ENCODE measurements at places on chromosomes 12 and 14.

DNA sequence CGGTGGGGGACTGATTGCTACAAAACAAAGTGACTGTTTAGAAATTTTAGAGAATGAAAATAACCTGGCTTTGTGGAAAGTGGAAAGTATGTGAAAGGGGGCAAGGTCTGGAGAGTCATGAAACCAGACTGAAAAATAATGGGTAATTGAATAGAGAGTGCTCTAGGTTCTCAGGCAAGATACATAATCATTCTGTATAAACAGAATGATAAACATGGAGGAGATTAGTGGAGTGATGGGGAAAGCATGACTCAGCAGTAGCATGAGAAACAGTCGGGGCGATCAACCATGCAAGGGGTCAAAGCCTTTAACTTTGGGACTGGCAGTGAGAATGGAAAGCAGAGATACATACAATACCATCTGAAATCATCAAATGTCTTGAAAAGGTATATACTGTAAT is 332.5 kb downstream of the CCER1 start:
- DNase-seq: no peak

DNA sequence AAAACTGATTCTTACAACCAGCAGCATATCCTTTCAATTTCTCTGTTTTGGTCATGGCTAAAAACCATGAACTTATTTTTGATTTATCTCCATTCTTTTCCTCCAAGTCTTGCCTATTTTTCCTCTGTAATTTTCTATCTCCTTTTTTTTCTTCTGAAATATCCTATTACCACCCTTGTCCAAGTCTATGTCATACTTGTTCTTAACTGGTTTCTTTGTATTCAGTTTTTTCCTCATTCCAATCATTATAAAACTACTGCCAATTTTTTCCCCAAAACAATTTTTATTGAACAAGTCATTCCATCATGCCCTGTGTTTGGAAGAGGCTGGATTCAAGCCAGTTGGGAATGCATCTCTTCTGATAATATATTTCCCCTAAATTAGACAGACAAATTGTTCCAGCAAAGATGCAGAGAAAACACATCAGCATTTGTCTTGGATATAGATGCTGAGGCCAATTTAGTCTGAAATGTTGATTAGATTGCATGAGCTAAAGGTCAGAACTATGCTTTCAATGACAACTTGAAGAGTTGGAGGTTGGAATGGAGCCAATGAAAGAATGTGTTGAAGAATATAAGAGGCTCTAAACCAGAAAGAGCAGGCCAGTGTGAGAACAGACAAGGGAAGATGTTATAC is 30.7 kb downstream of the OTOGL start:
- DNase-seq: no peak

- peak; percentile 73 for DNase-seq
These were observed 24.0 kb downstream of the FGF6 start for GRCh38 chr12:4421590-4422031.

DNA sequence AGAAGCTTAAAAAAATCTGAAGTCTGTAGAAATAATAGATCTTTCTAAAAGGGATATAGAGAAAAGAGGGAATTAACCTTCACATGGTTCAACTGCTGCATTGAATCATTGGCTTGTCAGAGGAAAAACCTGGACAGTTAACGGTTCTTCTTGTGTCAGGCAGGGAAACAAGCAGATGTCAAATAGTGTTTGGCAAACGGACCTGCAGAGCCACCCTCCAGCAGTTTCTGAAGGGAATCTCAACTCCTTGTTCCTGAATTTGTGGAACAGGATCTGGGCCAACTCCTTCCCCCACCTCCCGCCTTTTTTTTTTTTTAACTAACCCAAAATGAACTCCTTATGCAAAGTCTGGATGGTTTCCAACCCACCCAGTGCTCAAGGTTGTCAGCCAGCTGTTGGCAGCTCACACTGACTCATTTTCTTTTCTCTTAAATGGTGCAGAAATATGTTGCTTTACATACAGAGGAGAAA is 187.3 kb downstream of the CAND1 start:
- peak; percentile 41 for DNase-seq

DNA sequence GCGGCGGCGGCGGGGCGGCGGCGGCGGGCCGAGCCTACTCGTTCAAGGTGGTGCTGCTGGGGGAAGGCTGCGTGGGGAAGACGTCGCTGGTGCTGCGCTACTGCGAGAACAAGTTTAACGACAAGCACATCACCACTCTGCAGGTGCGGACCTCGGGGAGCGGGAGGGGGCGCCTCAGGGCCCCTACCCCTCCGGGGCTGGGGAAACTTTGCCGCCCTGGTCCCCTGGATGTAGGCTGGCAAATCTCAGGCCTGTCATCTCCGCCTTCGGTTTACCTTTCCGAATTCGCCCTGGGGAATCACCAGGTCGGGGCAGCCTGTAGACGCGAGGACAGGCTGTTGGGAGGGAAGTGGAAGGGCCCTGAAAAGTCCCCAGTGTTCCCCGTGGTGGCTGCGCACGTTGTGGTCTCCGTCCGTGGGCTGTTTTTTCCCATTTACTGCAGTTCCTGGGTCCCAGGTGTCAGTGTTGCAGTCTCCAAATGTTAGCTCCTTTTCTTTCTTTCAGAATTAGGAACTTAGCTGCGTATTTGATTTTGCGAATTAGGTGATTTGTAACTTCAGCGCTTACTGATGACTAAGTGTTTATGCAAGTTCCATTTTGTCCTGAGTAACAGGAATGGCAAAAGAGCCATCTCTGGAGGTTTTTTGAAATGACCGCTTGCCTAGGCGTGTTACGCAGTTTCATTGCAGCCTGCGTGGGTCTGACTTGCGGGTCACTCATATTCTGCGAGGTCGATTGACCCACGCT is 656 bp downstream of the RAB21 start:
- DNase-seq: peak; percentile 11

DNA sequence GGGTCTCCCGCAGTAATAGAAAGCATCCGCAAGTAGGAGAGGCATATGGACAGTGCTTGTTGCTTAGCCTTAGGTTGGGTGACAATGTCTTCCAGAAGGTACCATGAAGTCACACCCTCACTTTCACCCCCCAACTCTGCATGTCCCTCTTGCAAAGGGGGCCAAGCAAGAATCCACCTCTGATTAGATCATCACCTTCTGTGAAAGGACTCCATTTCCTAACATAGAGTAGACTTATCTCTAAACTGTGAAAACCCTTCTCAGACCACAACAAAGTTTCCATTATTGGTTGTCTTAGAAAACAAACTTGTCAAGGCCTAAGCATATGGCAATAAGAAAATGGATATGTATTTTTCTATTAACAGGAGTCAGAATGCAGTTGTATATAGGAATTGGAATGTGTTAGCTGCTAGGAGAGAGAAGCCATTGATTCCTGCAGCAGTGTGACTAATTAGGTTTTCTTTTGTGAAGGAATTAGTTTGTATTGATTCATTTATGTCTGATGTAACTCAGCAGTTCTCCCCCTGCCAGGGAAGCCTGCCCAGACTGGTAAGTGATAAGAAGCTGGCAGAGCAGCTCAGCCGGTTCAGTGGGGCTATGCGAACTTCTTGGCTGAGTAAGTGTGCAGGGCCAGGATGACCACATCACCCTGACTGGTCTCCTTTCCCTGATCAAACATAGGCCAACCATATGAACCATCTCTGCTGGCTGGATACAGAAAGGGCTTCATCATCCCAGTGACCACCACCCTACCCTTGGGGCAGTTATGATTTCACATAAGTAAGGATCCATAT is 107.3 kb upstream of the CCDC196 start:
- no peak for DNase-seq

- DNase-seq: no peak
These were observed 112.0 kb downstream of the TSPAN8 start for GRCh38 chr12:71045781-71046180.

- DNase-seq: no peak
These were observed 34.5 kb upstream of the PLEK2 start for GRCh38 chr14:67446371-67447032.

- no peak for DNase-seq
These were observed 204.5 kb downstream of the ERC1 start for GRCh38 chr12:1195513-1195912.

GRCh38 chr14:42533476-42533875 is 926.8 kb downstream of the LRFN5 start:
- DNase-seq: peak; percentile 77

GRCh38 chr14:77353469-77354141 is 23.3 kb downstream of the TMED8 start:
- DNase-seq: peak; percentile 89

DNA sequence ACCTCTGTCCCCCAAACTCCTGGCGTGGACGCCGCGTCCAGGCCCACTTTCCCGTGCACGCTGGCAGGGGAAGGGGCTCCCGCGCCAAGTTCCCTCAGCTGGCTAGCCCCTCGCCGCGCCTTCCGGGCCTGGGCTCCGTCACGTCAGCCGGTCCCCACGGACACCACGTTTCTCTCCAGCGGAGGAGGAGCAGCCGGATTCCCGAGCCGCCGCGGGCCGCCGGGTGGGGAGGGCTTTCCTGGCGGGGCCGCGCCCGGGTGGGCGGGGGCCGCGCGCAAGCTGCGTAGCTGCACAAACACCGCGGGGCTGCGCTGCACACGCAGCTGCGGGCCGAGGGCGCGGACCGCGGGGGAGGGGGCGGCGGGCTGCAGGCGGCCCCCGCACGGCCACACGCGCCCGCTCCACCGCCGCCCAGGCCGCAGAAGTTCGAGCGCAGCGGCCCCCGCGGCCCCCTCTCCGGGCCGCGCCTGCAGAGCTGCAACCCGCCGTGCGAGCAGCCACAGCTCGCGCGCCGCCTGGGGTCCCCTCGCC is 45.1 kb upstream of the PNMA1 start:
- DNase-seq: no peak

DNA sequence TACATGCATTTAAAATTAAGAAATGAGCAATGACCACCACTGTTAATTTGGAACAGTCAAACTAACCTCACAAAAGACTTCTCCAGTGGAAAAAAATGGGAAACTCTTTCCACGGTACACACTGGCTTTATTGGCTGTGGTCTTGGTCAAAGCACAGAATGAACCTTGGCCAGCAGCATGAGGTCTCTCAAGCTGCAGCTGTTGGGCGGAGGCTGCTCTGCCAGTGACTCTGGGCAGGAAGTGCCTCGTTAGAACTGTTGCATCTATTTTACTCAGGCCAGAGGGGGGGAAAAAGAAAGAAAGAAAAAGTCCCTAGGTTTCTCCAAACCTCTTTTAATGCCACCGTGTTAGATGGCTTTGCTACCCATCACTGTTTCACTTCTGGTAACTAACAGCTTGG is 279.8 kb upstream of the DIO2 start:
- DNase-seq: no peak

GRCh38 chr12:104207416-104208205 is 8.0 kb upstream of the TXNRD1 start:
- DNase-seq: no peak

GRCh38 chr12:41850046-41850445 is 294.6 kb downstream of the GXYLT1 start:
- DNase-seq: no peak

- DNase-seq: peak; percentile 43
These were observed 1.3 kb downstream of the PRPH start for GRCh38 chr12:49296034-49296835.

DNA sequence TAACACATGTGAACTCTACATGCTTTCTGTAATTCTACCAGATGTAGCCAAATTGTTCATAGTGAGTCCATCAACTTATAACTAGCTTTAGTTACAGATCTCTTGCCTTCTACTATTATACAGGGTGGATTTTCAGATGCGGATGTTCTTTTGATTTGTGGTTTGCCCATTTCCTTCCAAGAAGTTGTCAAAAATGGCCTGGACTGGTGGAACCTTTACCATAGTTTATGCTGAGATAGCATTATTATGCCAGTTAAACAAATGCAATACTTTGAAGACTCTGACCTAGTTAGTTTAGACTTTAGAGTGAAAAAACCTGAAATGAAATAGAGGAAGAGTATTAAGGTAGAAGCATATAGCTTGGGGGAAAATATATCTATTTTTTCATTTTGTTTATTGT is 27.4 kb upstream of the CFL2 start:
- no peak for DNase-seq

DNA sequence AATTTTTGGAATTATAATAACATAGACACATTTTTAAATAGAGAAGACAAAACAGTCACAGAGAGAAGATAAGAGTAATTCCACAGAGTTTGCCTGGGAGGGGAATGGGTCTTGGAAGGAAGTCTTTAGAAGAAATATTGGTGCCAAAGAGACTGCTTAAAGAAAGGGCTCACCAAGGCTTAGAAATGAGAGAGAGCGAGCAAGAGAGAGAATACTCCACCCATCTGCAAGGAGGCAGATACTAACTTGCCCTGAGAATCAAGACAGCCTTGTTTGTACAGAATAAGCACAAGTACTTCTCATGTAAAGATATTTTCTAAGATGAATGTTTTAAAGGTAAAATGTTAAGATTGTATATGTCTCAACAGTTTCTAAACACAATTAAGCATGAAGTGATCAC is 165.5 kb downstream of the SLC38A4 start:
- DNase-seq: no peak

DNA sequence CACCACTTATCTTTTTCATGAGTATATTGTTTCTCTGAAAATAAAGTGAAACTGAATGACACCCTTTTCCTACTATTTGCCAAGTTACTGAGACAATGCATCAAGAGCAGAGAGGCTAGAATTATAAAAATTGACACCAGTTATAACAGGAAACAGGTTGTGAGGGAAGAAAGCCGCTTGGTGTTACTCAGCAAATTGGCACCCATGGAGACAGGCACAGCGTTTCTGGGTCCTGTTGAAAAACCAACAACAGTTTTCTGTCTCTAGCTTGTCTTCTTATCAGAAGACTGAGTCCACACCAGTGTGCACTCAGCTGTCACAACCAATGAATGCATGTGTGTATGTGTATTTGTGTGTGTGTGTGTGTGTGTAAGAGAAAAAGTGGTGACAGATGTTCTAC is 267.7 kb downstream of the KCNH5 start:
- DNase-seq: no peak

- DNase-seq: no peak
These were observed 172.1 kb downstream of the GXYLT1 start for GRCh38 chr12:41972598-41972997.

GRCh38 chr14:20686386-20687143 is 2.0 kb upstream of the ANG start:
- no peak for DNase-seq

GRCh38 chr12:57694459-57695019 is 607 bp downstream of the OS9 start:
- DNase-seq: no peak

DNA sequence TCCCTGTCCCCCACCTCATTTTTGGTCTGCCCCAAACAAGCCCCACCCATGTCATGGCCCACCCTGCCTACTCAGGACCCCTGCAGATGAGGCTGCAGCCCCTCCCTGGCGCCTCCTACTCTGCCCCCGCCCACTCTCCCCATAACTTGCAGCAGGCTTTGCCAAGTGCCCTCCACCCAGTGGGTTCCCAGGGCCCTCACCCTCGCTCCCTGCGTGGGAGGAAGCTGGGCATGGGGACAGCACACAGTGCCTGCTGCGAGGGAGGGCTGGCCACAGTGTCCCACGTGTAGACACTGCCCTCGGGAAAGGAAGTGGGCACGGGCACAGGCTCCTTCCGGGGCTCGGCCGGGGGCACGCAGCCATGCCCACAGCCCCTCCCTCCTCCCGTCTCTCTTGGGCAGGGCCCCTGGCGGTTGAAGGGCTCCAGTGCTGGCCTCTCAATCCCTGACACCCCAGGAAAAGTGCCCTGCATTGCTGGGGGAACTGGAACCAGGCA is 9.4 kb downstream of the AKT1 start:
- no peak for DNase-seq

- peak; percentile 54 for DNase-seq
These were observed 3.5 kb downstream of the RSRC2 start for GRCh38 chr12:122523280-122523679.

- no peak for DNase-seq
These were observed 10.8 kb downstream of the C14orf180 start for GRCh38 chr14:104590240-104590965.

Data from SK-MEL-5 (cell line).